ENCODE measurements at places on chromosomes 1 and 21.
A peak's percentile ranks its signal among the peaks of the same experiment; 100 is the strongest.

DNA sequence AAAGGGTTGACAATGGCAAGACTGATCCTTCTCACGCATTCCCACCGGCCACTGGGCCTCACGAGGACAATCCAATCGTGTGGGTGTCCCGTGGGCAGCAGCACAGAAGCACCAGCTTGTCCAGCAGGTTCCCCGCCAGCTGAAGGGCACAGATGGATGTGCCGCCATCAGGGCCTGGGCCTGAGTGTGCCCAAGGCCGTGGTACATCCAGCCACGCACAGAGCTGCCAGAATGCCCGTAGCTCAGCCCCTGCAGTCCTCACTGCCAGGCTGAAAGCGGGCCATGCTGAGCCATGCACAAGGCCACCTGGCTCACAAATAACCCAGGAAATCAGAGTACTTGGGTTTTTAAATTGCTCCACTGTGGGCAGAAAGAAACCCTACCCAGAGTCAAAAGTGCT lies 7.0 kb downstream of the NPHP4 start:
- peaks cover 23% of the 10 kb centered on the region for H3K36me3 ChIP-seq
- no peaks in the 10 kb centered on the region for H3K27me3 ChIP-seq
- DNase-seq, result no peak
- peaks cover 10% of the 10 kb centered on the region for H3K4me1 ChIP-seq

- H3K27ac ChIP-seq, result peak overlapping the region; percentile 3
- peaks cover 69% of the 10 kb centered on the region for H3K4me1 ChIP-seq
- H3K36me3 ChIP-seq, result no peaks in the 10 kb centered on the region
- DNase-seq, result no peak
Measured at GRCh38 chr1:9293533-9294404, 1.1 kb downstream of the SPSB1 start.

GRCh38 chr1:78009836-78010235 lies 5.1 kb downstream of the DNAJB4 start:
- no peak overlapping the region for H3K4me3 ChIP-seq
- no peak overlapping the region for H3K27ac ChIP-seq
- no peak for DNase-seq
- H3K36me3 ChIP-seq, result no peaks in the 10 kb centered on the region

DNA sequence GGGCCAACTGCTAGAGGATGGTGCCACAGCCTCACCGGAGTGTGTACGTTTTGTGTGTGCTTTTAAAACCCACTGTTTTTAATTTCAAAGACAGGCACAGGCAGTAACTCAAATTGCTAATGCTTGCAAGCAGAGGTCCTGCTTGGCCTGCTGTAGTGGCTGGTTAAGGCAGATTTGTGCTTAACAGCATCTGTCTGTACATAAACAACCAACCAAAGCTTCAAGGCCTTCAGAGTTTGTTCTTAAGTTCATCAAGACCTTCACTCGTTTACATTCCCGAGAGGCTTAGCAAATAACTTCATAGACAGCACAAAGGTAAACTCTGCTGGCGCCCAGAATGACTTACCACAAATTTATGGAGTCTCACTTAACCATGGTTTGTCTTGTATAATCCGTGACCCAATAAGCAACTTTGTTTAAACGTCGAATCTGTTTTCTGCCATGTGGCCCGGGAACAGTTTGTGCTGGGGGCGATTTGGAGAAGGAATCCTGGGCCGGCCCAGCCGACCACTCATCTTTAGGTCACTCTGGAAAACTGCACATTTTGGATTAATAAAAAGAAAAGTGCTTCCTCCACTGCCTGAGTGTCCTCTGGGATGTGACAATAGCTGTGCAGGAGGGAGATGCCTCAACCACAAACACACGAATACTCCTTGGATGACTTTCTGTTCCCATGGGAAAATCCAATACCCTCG lies 58.1 kb downstream of the CAPZB start:
- H3K36me3 ChIP-seq, result no peaks in the 10 kb centered on the region
- peak; percentile 85 for DNase-seq
- H3K27ac ChIP-seq, result peak overlapping the region; percentile 63
- H3K4me3 ChIP-seq, result no peak overlapping the region
- no peaks in the 10 kb centered on the region for H3K27me3 ChIP-seq

DNA sequence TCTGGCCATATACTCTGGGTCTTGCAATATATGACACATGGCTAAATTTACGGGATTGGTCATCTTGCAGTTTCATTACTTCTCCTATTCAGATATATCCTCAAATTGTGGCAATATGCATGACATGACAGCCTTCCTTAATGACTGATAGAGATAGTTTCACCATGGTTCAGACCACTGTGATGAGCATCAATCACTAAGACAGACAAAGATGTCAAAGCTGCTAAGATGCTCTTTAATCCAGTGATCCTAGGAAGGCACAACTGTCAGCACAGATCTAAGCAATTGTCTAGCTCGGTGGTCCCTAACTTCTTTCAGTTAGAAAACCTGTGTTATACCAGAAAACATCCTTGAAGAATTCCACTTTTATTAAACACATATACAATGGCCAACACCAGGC lies 70.9 kb upstream of the ADGRL2 start:
- no peaks in the 10 kb centered on the region for H3K4me1 ChIP-seq
- H3K27ac ChIP-seq, result no peak overlapping the region
- no peak overlapping the region for H3K4me3 ChIP-seq
- H3K36me3 ChIP-seq, result no peaks in the 10 kb centered on the region
- H3K27me3 ChIP-seq, result no peaks in the 10 kb centered on the region
- no peak for DNase-seq

GRCh38 chr1:7810395-7810794 lies 26.3 kb downstream of the PER3 start:
- no peaks in the 10 kb centered on the region for H3K4me1 ChIP-seq
- peaks cover 3% of the 10 kb centered on the region for H3K36me3 ChIP-seq
- H3K4me3 ChIP-seq, result no peak overlapping the region
- no peak for DNase-seq
